T-helper 1 cell (primary cell): ENCODE measurements at places on chromosomes 16 and 17.

- DNase-seq = no peak
These were observed 51.5 kb upstream of the CBX4 start for GRCh38 chr17:79890706-79891105.

DNA sequence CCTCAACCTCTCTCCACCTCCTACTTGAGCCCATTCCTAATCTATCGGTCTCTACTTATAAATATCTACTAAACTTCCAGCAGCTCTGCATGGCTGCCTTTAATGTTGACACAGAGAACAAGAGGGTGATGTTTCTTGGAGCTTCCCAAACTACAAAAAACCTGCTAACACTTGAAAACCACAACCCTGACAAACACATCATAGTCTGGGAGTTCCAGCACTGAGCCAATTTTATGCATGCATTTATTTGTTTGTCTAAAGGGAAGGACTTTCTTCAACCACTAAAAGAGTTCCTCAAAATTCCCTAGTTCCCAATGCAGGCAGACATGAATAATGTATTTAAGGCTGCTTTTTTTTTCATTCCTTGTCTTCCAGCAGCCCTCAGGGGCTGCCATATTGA, 331.8 kb upstream of the XYLT1 start:
- no peak for DNase-seq

DNA sequence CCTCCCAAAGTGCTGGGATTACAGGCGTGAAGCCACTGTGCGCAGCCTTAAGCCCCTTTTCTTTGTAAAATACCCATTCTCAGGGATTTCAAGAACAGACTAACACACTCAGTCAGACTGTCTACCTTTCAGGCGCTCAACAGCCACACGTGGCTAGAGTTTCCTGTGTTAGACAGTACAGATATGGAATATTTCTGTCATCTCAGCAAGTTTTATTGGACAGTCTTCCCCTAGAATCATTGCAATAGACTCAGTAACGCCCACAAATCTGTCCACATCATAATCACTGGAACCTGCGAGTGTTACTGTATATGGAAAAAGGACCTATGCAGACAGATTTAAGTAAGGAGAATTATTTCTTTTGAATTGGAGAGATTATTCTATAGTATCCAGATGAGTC, 160.5 kb downstream of the RBFOX1 start:
- no peak for DNase-seq

DNA sequence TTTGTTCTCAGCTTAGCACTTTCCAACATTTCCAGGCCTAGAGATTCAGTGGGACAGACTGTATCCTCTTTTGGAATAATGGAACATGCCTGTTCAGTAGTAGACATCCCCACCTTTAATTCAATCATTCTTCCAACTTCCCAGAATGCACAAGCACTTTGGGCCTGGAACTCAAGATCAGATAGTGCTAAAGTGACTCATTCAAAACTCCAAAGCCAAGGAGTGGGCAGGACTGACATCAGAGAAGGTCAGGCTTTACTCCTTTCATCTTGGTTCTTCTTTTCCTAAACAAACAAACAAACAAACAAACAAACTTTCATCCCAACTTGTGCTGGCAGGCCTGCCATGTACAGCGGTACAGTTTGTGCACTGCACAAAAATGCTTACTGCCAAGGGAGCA, 172.0 kb downstream of the AXIN2 start:
- DNase-seq = no peak

- DNase-seq = no peak
These were observed 226.5 kb downstream of the PMP22 start for GRCh38 chr17:15038656-15039055.

GRCh38 chr16:85025781-85026653, 1.6 kb upstream of the KIAA0513 start:
- DNase-seq = no peak

GRCh38 chr17:11330006-11330405, 89.0 kb downstream of the SHISA6 start:
- no peak for DNase-seq

- no peak for DNase-seq
These were observed 20.9 kb upstream of the CPSF4L start for GRCh38 chr17:73282629-73283028.

- DNase-seq = no peak
These were observed 279.3 kb downstream of the ABCC12 start for GRCh38 chr16:47876511-47876910.

DNA sequence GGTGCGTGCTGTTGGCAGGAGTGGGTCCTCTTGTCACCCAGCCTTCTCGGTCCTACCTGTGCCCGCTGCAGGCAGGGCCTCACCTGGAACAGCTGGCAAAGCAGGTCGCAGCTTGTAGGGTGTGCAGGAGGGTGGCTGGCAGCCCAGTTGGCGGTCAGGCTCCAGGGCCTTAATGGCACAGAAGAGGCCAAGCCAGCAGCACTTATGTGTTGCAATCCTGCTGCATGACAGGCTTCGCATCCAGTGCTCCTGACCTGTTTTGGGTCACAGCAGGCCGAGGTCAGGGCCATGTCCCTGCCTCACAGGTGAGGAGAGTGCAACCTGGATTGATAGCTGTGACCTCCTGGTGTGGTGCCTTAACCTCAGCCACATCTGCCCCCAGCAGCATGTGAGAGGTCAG, 31.9 kb downstream of the ZC3H18 start:
- no peak for DNase-seq
